Kidney (tissue), 22 donors: ENCODE measurements at places on chromosomes 6 and 20. TPM values are rescaled to one million over a fixed set of nuclear protein-coding genes. Genes with fewer than 3 reads are reported as not detected.

EFCAB8 gene
- 0.13 TPM for total RNA-seq

COL19A1 gene
- 1.1 TPM for total RNA-seq

BPI gene
- 0.16 TPM for total RNA-seq

UNC93A gene
- not detected for total RNA-seq

PSORS1C2 gene
- total RNA-seq, result not detected

NDUFAF5 gene
- 26.4 TPM for total RNA-seq

TREML2 gene
- total RNA-seq, result 0.41 TPM

HSPA1B gene
- total RNA-seq, result 142 TPM

SLC17A9 gene
- 9.5 TPM for total RNA-seq

CDC5L gene
- total RNA-seq, result 17.6 TPM

SLC17A3 gene
- 14.0 TPM for total RNA-seq

GINS1 gene
- 2.4 TPM for total RNA-seq

PRR18 gene
- 0.19 TPM for total RNA-seq

FHL5 gene
- total RNA-seq, result 34.5 TPM

ELOVL4 gene
- 0.38 TPM for total RNA-seq

BACH2 gene
- total RNA-seq, result 6.9 TPM

SPAG4 gene
- total RNA-seq, result 16.0 TPM

LYRM2 gene
- 42.8 TPM for total RNA-seq

BTNL2 gene
- not detected for total RNA-seq

ID1 gene
- total RNA-seq, result 189 TPM

CEP43 gene
- 17.9 TPM for total RNA-seq

KCNQ2 gene
- 2.2 TPM for total RNA-seq

VSTM2L gene
- 4.1 TPM for total RNA-seq

PARD6B gene
- total RNA-seq, result 72.0 TPM

HNF4A gene
- total RNA-seq, result 26.0 TPM

FAM209B gene
- total RNA-seq, result not detected
